ENCODE measurements at places on chromosomes 5 and 9. TPM values are rescaled to one million over a fixed set of nuclear protein-coding genes. Genes with fewer than 3 reads are reported as not detected.

GRCh38 chr9:128033609-128034008 lies 33.5 kb downstream of the NAIF1 start:
- no peak for DNase-seq

GRCh38 chr5:77358255-77359205 lies 133.6 kb downstream of the WDR41 start:
- DNase-seq: no peak

- DNase-seq: no peak
Observed at GRCh38 chr9:121023064-121023463, 27.0 kb downstream of the C5 start.

DNA sequence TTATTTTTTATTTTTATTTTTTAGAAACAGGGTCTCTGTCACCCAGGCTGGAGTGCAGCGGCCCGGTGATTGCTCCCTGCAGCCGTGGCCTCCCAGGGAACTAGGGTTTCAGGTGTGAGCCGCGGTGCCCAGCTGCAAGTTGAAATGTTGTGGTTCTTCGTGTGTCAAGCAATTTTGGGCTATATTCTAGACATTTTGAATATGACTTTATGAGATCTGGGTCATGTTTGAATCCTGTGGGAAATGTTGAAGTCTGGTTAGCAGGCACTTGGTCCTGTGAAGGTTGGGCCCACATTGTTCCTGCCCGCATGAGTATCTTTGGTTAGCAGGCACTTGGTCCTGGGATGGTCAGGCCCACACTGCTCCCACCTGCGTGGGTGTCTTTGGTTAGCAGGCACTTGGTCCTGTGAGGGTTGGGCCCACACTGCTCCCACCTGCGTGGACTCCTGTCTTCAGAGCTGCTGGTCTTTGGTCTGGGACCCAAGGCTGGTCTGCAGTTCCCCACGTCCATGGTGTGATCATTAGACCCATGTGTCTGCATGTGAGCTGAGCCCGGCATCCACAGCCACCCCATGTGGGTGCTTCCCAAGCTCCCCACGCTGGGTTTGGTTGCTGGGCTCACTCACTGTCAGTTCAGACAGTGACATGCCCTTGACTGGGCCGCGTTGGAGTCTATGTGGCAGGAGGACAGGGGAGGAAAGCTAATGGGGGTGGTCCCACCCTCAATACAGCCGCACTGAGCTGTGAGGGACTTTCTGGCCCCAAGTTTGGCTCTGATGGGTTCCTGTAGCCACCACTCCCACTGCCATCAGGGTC lies 7.1 kb downstream of the FBXW5 start:
- no peak for DNase-seq

GRCh38 chr9:4663956-4664355 lies 1.9 kb downstream of the PLPP6 start:
- DNase-seq: no peak

GRCh38 chr5:32297181-32298058 lies 15.3 kb downstream of the MTMR12 start:
- DNase-seq: no peak

GRCh38 chr5:81657386-81657785 lies 93.5 kb downstream of the SSBP2 start:
- no peak for DNase-seq

DNA sequence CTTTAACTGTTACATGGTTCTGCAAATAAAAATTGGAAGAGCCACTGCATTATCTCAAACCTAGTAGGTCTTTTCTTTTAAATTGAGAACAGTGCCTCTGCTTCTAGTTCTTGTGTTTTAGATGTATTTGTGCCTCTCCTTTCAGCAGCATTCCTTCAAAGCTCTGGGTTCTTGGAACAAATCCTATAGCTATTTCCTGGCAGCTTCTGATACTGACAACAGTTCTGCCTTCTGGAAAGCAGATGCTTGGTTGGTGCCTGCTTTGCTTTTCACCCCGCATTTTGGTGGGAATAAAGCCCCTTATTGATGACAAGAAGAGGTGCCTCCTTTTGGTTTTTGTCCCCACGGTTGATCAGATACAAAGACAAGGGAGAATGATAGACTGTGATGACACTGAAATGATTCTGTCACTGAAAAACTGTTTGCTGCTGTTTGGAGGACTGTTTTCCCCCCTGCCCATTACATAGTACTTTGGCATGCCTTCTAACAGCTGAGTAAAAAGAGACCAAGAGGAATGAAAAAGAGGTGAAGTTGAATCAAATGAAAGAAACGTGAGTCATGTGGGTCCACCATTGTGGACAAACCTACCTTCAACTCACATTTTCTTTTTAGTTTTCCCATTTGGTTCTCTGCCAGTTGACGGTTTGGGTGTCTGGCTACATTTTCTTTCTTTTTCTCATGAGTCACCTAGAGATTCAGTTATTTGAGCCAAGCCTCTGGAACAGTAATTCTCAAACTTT lies 5.6 kb downstream of the PTCD2 start:
- DNase-seq: no peak

DNA sequence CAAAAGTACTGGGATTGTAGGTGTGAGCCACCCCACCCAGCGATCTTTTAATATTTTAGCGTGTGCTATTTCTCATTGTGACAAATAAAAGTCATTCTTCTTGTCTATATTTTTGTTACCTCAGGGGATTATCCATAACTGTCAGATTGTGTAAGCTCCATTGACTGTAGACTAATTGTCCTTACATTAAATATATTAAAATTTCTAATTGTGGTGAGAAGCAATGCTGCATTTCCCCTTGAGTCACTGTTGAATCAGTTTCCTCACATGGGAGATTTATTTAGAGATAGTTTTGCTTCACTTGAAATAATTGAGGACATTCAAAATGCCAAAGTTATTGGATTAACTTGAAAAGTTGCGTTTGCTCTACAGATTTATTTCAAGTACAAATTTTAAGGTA lies 782.4 kb upstream of the WWC1 start:
- DNase-seq: no peak

DNA sequence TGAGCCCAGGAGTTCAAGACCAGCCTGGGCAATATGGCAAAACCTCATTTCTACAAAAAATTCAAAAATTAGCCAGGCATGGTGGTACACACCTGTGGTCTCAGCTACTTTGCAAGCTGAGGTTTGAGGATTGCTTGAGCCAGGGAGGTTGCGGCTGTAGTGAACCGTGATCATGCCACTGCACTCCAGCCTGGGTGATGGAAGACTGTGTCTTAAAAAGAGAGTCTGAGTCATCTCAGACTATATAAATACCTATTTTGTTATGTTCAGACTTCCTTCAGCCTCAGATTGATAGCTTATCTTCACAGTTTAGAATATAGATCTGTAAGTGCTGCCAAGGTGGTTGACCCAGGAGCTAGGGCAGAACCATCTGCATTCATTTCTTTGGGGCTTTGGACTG lies 1.6 kb upstream of the PAIP2 start:
- no peak for DNase-seq

GRCh38 chr5:144427866-144428265 lies 257.2 kb downstream of the KCTD16 start:
- no peak for DNase-seq

DNA sequence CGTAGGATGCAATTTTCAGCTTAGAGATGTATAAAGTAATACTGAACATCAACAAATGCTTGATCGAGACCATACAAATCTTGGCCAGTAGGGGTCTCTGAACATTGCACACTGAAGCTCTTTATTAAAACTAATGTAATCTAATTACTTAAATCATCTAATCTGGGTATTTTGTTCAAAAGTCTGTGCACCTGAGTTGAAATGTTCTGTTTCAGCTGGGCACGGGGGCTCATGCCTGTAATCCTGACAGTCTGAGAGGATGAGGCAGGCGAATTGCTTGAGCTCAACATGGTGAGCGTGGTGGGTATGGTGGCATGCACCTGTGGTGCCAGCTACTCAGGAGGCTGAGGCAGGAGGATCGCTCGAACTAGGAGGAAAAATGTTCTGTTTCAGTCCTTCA lies 41.0 kb downstream of the ESM1 start:
- no peak for DNase-seq

- no peak for DNase-seq
Observed at GRCh38 chr5:113764382-113764781, 250.9 kb downstream of the YTHDC2 start.

Gene PCDHGB2
- 4.0 TPM for total RNA-seq

Gene GBGT1
- 3.6 TPM for total RNA-seq

Gene PTPRD
- 8.0 TPM for total RNA-seq

Gene PTGR1
- 50.1 TPM for total RNA-seq

Gene SLC36A2
- not detected for total RNA-seq

Gene PPP1R26
- total RNA-seq: 8.4 TPM

Gene FSD1L
- total RNA-seq: 0.23 TPM

Gene SVEP1
- 11.1 TPM for total RNA-seq

Gene PCDHGC4
- total RNA-seq: 34.5 TPM

Gene LHX3
- not detected for total RNA-seq

Gene WDR38
- total RNA-seq: not detected

Gene ZNF189
- total RNA-seq: 12.8 TPM

Gene NME5
- 0.49 TPM for total RNA-seq
